ENCODE measurements at places on chromosomes 1 and 21.

GRCh38 chr1:94228640-94229375 is 8.6 kb downstream of the ARHGAP29 start:
- DNase-seq = no peak

DNA sequence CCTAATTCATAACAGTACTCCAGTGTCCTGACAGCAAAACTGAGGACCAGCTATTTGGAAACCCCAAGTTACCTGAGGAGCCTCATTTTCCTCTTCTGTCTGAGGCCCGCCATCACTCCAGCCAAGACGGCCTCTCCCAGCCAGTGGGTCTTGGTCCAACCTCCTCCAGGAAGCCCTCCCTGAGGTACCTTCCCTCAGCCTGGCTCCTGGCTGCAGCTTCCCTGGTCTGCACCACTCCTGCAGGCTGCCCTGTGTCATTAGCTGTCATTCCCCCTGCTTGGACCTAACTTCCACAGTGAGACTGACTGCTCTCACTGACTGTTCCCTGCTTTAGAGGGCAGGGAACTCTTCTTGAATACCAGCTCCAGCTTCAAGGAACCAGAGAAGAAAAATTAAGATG is 33.0 kb downstream of the BCAR3 start:
- DNase-seq = no peak

GRCh38 chr1:32142446-32143301 is 34.8 kb downstream of the KPNA6 start:
- DNase-seq = no peak

DNA sequence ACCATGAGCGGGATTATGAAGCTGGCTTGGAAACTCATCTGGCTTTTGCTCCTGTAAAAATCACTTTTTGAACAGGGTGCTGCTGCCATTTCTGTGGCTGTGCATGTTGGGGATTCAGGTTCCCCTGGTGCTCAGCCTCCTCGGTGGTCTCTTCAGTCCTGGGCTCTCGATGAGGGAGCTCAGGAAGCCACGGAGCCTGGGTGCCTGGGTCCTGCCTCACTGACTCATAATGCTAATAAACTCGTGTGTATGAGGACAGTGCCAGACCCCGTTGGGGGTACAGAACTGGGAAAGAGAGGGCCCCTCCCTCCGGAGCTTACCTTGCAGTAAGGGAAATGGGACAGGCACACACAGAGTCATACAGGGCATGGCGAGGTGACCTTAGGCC is 5.8 kb downstream of the COQ8A start:
- no peak for DNase-seq

- DNase-seq = no peak
These were observed 2.2 kb upstream of the PPM1J start for GRCh38 chr1:112717263-112717873.

- DNase-seq = no peak
These were observed 10.6 kb downstream of the FCMR start for GRCh38 chr1:206911064-206911663.

DNA sequence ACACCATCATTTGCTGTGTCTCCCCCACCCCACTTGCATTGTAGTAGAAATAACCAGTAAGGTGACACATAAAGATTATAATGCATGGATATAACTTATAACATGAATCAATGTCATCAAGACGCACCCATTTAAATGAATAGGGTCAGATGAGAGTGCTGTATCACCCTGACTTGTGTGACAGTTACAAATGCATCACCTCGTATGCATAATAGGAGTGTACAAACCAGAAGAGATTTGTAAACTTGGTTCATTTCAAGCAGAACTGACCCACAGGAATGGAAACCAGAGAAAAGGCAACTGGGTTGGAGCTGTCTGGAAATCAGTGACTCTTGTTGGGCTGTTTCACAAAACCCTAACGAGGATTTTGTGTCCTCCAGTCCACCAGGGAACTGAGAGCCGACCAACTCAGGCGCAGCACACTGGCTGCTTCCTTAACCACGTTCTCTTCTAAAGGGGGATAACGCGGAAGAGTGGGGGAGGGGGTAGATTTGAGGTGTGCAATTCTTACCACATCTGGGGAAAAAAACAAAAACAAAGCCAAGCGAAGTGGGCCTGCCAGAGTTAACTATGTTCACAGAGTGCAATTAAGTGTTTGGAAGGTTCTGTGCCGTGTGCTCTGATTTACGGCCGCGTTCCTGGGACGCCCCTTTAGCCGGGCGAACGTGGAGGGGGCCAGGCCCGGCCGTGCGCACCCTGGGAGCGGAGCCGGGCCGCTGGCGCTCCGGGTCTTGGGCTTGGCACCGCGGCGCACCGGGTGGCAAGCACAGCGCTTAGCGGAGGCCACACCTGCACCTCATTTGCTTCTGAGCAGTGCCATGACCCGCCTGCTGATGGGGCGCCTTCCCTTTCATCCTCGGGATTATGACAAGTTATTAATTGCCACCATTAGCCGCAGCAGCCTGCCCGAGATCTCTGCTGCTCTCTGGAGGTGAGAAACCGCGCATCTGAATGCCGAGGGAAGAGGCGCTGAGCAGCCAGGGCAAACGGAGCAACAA is 248.8 kb upstream of the FOXD3 start:
- DNase-seq = no peak

- DNase-seq = peak; percentile 39
These were observed 32.1 kb upstream of the KCNE1 start for GRCh38 chr21:34544032-34544496.

- DNase-seq = no peak
These were observed 136.6 kb upstream of the VANGL1 start for GRCh38 chr1:115505148-115505571.

DNA sequence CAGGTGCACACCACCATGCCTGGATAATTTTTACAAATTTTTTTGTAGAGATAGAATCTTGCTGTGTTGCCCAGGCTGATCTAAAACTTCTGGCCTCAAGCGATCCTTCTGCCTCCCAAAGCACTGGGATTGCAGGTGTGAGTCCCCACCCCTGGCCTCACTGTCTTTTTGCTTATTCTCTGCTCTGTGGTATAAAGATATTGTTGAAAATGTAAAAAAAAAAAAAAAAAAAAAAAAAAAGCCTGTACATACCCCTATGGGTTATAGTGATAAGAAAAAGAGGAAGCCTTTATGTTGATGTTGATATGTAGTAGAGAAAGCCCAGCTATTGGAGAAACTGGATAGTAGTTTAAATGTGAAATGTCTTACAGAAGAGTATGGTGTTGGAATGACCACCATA is 125.8 kb downstream of the XPR1 start:
- DNase-seq = no peak

DNA sequence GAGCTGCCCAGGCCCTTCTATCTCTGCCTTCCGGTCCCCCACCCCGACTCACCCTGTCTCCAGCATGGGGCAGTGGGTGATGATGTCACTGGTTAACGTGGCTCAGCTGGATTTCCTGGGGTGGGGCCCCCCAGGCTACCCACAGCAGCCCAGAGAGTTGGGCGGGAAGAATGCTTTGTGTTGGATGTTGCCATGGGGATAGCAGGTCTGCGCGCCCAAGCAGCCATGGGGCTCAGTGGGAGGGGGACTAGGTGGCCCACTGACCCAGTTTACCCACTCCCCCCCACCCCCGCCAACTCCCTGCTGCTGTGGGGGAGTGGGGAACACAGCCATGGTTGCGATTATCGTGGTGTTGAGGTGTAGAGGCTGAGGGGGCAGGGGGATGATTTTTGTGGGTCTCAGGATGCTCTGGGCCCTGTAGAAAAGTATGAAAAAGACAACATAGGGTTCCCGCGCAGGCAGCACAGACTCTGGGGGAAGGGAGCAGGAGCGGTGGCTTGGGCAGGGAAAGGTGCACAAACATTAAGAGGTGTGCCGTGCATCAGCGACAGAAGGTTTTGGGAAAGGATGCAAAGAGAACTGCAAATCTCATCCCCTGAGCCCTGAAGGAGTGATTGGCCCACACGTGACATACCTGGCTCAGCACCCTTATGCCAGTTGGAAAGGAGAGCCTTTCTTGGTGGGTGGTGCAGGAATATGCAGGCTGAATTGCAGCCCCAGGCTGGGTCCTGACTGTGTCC is 8.5 kb downstream of the CELSR2 start:
- DNase-seq = no peak

DNA sequence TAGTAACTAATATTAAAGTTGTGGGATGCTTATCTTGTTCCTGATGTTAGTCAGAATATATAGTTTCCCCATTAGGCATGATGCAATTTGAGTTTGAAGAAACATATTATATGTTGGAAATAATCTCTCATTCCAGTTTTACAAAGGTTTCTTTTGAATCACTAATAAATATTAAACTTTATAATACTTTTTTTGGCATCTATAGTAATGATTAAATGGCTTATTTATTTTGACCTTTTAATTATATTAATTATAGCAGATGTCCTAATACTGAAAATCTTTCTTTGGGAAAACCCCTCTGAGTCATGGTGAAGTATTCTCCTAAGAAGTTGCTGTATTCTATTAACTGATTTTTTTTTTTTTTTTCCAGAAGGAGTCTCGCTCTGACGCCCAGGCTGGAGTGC is 28.5 kb upstream of the PTGS2 start:
- no peak for DNase-seq

- no peak for DNase-seq
These were observed 16.0 kb downstream of the IQGAP3 start for GRCh38 chr1:156556354-156556753.

GRCh38 chr1:202184750-202185460 is 8.7 kb upstream of the LGR6 start:
- DNase-seq = peak; percentile 71

- no peak for DNase-seq
These were observed 43.5 kb downstream of the STYXL2 start for GRCh38 chr1:167137332-167137781.

DNA sequence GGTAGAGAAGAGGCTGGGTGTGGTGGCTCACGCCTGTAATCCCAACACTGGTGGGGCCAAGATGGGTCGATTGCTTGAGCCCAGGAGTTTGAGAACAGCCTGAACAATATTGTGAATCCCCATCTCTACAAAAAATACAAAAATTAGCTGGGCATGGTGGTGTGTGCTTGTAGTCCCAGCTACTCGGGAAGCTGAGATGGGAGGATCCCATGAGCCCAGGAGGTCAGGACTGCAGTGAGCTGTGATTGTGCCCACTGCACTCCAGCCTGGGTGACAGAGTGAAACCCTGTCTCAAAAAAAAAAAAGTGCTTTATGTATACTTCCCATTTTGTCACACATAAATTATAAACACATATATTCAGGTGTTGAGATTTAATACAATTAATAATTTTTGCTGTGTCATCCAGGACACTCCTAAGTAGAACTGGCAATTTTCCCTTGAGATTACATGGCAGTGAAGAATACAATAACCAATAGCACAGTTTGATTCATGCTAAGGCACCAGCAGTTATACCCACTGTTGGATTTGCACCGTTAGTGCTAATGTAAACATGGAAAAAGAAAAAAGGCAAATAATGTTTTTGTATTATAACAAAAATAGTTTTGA is 15.5 kb downstream of the GABPB2 start:
- no peak for DNase-seq

GRCh38 chr1:95095833-95096217 is 21.3 kb upstream of the TLCD4 start:
- no peak for DNase-seq

DNA sequence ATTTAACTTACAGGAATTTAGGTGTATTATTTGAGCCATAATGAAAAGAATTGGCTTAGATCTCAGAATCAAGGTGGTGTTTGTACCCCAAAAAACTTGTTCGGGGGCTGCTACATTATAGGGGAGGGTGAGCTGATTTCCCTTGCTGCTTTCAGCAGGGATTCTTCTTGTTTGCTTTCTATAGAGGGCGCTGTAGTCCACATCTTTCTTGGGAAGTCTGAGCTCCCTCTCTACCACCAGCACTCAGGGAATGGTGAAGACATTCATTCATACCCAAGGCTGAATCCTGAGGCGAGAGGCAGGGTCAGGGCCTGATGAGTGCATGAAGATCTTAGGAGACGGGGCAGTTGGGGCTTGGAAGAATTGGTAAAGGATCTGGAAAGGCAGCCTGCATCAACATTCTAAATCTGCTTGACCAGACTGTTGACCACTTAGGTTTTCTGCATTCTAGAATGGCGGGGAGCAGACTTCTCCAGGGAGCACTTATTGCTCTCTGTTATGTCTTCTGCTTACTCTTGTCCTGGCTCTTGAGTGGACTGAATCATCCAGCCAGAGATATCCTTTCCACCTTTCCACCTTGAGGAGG is 18.9 kb downstream of the SPATA46 start:
- DNase-seq = no peak

- DNase-seq = no peak
These were observed 2.2 kb downstream of the PAQR6 start for GRCh38 chr1:156245451-156246232.

DNA sequence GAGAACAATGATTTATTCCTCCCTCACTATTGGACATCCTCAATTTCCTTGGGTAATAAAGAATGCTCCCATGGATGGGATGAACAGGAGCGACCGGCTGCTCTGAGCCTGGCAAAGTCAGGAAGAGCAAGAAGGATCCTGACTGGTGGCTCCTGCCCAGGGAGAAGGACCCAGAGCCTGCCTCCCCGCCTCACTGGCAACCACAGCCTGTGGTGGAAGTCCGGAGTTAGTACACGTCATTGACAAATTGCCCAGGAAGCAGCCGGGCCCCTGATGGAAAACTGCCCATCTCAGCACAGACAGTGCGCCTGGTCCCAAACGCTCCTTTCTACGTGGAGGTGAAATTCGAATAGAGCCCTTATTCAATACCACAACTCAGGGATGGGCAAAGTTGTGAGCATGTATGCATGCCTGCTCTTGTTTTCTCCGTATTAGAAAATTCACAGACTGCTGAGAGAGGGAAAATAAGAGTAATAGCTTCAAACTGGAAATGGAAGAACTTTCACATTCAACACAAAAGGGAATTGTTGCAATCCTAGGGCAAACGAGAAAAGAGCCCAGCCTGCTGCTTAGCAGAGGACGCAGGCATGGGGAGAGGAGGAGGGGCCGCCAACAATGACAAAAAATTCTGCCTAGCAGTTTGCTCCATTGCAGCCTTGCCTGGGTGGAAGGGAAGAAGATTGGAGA is 397.1 kb upstream of the VAMP3 start:
- DNase-seq = no peak

GRCh38 chr1:109959974-109960744 is 24.4 kb upstream of the AHCYL1 start:
- no peak for DNase-seq

Data from stimulated activated CD4-positive, alpha-beta T cell treated with anti-CD3 and anti-CD28 coated beads, Interleukin-4, amount 100 ng/mL, for 48 hours (primary cell).